ENCODE measurements at places on chromosomes 2 and 18.

- H3K27me3 ChIP-seq: no peaks in the 10 kb centered on the region
- H3K27ac ChIP-seq: no peak overlapping the region
- no peak for DNase-seq
- no peak overlapping the region for H3K4me3 ChIP-seq
These were observed 9.6 kb downstream of the SSB start for GRCh38 chr2:169808221-169808620.

DNA sequence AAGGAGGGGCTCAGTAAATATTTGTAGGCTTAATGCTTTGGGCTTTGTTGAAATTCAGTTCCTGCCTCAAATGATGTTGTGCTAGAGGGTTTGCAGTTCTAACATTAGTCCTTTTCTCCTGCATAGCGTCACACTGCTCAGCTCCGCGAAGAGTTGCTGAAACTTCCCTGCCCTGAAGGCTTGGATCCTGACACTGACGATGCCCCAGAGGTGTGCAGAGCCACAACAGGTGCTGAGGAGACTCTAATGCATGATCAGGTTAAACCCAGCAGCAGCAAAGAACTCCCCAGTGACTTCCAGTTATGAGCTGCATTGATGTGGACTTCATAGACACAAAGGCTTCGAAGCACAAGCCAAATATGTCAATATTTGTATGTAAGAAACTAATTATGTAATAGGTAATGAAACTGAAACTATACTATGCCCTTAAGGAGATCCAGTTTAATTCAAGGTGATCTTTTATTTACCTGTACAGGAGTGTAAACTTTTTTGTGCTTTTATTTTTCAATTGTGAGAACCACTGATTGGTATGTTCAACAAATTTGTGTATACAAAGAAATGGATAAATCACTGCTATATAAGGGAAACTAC is 10.2 kb upstream of the TTC27 start:
- no peaks in the 10 kb centered on the region for H3K4me1 ChIP-seq
- no peak overlapping the region for H3K27ac ChIP-seq
- H3K4me3 ChIP-seq: no peak overlapping the region

GRCh38 chr18:24039671-24040070 is 25.1 kb downstream of the TTC39C start:
- no peak overlapping the region for H3K27ac ChIP-seq
- H3K4me1 ChIP-seq: peaks cover 8% of the 10 kb centered on the region
- no peaks in the 10 kb centered on the region for H3K27me3 ChIP-seq
- H3K4me3 ChIP-seq: no peak overlapping the region
- no peak for DNase-seq

- no peaks in the 10 kb centered on the region for H3K4me1 ChIP-seq
- no peak for DNase-seq
- no peaks in the 10 kb centered on the region for H3K36me3 ChIP-seq
- no peak overlapping the region for H3K27ac ChIP-seq
- H3K4me3 ChIP-seq: no peak overlapping the region
- H3K27me3 ChIP-seq: no peaks in the 10 kb centered on the region
These were observed 567.4 kb downstream of the CBLN2 start for GRCh38 chr18:71976744-71977143.

DNA sequence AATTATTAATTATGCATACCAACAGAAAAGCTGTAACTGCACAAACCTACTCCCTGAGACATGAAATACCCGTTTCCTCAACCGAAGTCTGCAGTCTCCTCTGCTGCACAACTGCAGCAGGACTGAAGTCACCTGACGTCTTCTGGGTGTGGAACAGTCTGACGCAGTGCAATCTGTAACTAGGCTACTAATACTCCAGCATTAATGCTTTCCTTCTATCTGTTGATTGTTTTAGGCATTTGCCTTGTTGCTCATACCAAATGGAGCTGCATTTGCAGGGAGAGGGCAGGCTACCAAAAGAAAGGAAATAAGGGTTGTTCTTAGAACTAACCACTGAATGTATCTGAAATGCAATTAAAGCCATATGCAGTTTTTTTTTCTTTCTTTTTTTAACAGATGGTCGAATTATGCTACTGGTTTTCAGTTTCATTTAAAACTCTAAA is 40.1 kb downstream of the RTN4 start:
- peak overlapping the region; percentile 67 for H3K27ac ChIP-seq
- peak overlapping the region; percentile 45 for H3K4me3 ChIP-seq
- H3K27me3 ChIP-seq: no peaks in the 10 kb centered on the region

- H3K4me3 ChIP-seq: no peak overlapping the region
- DNase-seq: no peak
- no peaks in the 10 kb centered on the region for H3K4me1 ChIP-seq
- H3K36me3 ChIP-seq: no peaks in the 10 kb centered on the region
- no peaks in the 10 kb centered on the region for H3K27me3 ChIP-seq
- H3K27ac ChIP-seq: no peak overlapping the region
These were observed 141.4 kb downstream of the KCTD1 start for GRCh38 chr18:26406854-26407517.

DNA sequence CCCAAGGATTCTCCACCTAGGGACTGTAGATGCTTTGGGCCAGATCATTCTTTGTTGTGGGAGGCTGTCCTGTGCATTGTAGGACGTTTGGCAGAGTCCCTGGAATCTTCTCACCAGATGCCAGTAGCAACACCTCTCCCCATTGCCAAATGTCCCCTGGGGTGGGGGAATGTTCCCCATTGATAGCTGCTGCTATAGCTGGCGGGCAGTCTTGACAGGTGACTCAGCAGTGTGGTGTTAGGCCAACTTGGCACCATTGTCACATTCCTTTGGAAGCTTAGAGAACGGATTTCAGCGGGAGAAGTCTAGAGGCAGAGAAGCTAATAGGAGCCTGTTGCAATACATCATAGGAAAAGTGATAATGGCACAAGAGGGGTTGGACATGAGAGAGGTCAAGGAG is 495.7 kb upstream of the SMIM21 start:
- DNase-seq: peak; percentile 71
- H3K4me1 ChIP-seq: peaks cover 3% of the 10 kb centered on the region
- no peaks in the 10 kb centered on the region for H3K27me3 ChIP-seq
- no peak overlapping the region for H3K4me3 ChIP-seq
- no peak overlapping the region for H3K27ac ChIP-seq

GRCh38 chr2:144553379-144553778 is 33.5 kb upstream of the ZEB2 start:
- no peak overlapping the region for H3K27ac ChIP-seq
- H3K27me3 ChIP-seq: no peaks in the 10 kb centered on the region
- H3K36me3 ChIP-seq: no peaks in the 10 kb centered on the region

DNA sequence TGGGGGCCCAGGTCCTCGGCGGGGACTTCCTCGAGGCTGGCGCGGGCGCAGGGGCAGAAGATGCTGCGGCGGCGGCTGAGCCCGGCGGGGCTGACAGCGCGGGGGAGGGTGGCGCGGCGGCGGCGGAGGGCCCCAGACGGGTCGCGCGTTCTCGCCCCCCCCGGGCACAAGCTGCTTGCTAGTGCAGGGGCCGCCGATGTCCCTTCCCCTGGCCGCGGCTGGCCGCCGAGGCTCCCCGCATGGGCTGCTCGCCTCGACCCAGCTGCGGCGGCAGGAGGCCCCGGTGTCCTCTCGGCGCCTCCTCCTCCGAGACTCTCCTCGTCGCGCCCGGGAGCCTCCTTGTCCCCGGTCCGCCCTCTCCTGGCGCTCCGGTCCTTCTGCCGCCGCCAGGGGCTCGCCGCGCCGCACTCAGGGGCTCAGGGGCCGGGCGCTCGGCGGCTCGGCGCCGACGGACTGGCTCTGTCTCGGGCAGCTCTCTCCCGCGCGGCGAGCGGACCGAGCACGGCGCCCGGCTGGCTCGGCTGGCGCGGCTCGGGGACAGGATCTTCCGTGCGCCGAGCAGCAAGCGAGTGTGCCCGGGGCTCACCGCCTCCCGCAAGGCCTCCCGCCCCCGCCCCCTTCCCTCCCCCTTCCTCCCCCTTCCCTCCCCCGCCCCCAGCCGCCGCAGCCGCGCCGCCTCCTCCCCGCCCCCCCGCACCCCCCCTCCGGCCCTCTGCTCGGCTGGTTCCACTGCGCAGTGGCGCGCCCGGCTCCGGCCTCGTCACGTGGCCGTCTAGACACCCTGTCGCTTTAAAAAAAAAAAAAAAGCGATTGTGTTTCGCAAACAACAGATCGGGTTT is 902 bp upstream of the SMAD7 start:
- H3K27me3 ChIP-seq: no peaks in the 10 kb centered on the region
- DNase-seq: peak; percentile 95
- peaks cover 50% of the 10 kb centered on the region for H3K4me1 ChIP-seq

DNA sequence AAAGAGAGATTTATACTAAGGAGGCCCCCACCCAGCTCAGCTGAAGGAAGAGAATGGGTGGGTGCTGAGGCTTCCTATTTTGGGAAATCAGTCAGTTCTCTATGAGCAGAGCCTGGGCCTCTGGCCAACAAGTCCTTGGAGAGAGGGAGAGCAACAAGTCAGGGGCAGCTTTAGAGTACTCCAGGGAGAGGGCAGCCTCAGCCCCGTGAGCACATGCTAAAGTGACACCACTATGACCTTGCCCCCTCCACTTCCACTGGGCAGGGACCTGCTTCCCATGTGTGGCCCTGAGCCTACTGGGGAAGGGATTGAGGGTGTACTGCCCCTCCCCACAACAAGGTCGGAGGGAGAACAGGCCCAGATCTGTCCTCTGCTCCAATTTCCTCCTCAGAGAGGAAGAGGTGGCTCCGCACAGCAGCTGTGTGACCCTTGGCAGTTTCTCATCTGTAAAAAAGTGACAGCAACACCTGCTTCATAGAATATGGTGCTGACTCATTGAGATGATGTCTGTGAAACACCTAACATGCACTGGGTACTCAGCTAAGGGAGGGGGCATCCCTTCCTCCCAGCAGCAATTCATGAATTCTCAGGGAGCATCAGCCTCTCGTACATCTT is 72.9 kb downstream of the CLHC1 start:
- H3K36me3 ChIP-seq: no peaks in the 10 kb centered on the region
- H3K27ac ChIP-seq: no peak overlapping the region
- peaks cover 82% of the 10 kb centered on the region for H3K4me1 ChIP-seq
- no peaks in the 10 kb centered on the region for H3K27me3 ChIP-seq

GRCh38 chr2:152618193-152618564 is 99.1 kb downstream of the PRPF40A start:
- no peaks in the 10 kb centered on the region for H3K4me1 ChIP-seq
- H3K36me3 ChIP-seq: peaks cover 62% of the 10 kb centered on the region
- H3K27ac ChIP-seq: no peak overlapping the region
- H3K27me3 ChIP-seq: no peaks in the 10 kb centered on the region
- no peak for DNase-seq

- H3K27ac ChIP-seq: no peak overlapping the region
- no peaks in the 10 kb centered on the region for H3K36me3 ChIP-seq
- no peak for DNase-seq
- H3K4me1 ChIP-seq: no peaks in the 10 kb centered on the region
These were observed 408.1 kb upstream of the UBE2E3 start for GRCh38 chr2:180572346-180572745.

DNA sequence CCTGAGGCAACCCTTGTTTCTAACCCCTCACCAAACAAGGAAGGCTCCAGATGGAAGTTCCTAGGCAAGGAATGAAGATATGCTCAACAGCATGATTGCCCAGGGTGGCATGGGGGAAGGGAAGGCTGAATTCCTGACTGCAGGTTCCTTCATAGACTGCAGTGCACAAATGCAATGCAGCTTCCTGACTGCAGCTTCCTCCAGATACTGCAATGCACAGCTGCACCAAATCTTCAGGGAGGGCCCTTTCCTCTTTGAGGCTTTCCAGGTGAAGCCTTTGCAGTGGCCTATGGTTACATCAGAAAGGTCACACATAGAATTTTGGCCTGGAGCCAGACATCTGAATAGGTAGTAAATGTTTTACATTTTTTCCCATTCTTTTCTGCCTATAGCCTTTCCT is 58.8 kb upstream of the DYNAP start:
- no peak for DNase-seq
- H3K4me3 ChIP-seq: no peak overlapping the region
- H3K4me1 ChIP-seq: no peaks in the 10 kb centered on the region
- H3K27ac ChIP-seq: no peak overlapping the region

GRCh38 chr18:23188068-23188760 is 52.9 kb downstream of the CABLES1 start:
- H3K27ac ChIP-seq: no peak overlapping the region
- no peaks in the 10 kb centered on the region for H3K27me3 ChIP-seq
- H3K36me3 ChIP-seq: no peaks in the 10 kb centered on the region
- DNase-seq: no peak

DNA sequence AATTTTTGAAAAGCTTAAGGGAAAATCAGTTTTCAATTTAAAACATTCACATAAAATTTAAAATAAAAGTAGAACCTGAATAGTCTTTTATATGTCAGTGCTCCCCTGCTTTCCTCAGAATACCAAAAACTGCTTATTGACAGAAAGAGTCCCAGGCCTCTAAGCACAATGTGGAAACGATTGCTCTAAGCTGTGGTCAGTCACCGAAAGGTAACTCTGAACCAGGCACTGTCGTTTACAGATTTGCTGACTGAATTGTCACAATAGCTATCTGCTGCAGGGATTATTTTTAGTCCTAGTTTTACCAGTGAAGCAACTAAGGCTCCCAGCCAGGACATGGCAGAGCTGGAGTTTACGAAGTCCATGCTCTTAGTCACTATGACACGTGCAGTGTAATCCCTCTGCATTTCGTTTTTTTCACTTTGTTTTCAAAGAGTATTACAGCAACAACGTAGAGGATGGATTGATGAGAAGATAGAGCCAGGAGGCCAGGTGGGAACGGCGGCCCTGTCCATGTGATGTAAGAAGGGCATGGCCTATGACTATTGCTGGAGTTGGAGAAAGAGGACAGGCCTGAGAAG is 28.1 kb upstream of the TMEM247 start:
- H3K27ac ChIP-seq: no peak overlapping the region
- H3K36me3 ChIP-seq: no peaks in the 10 kb centered on the region

- H3K4me3 ChIP-seq: no peak overlapping the region
- peaks cover 11% of the 10 kb centered on the region for H3K4me1 ChIP-seq
- DNase-seq: no peak
- H3K27ac ChIP-seq: no peak overlapping the region
These were observed 512.9 kb upstream of the ZEB2 start for GRCh38 chr2:145032791-145033190.

DNA sequence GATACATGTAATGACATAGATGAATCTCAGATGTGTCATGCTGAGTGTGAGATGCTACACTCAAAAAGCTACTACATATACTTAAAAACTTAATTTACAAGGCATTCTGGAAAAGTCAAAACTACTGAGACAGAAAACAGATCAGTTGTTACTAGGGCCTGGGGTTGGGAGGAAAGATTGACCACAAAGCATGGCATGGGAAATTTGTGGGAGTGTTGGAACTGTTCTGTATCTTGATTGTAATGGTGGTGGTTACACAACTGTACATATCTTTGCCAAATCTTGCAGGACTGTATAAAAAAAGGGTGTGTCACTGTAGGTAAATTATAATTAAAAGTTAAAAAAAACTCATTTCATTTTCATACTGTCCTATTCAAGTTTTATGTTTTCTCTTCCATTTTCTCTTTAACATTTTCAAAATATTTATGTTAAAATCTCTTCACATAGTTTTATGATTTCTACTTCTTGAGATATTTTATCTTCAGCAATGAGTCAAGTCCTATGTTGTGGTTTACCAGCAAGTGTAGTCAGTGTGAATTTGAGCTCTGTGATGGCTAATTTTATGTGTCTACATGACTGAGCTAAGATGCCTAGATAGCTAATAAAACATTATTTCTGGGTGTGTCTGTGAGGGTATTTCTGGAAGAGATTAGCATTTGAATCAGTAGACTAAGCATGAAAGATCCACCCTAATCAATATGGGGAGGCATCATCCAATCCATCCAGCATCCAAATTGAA is 58.6 kb upstream of the VRK2 start:
- H3K4me3 ChIP-seq: no peak overlapping the region
- no peaks in the 10 kb centered on the region for H3K36me3 ChIP-seq
- no peak for DNase-seq
- no peaks in the 10 kb centered on the region for H3K4me1 ChIP-seq
- no peaks in the 10 kb centered on the region for H3K27me3 ChIP-seq

All from upper lobe of right lung (tissue), 1 donor.